Left colon (tissue), 2 donors: ENCODE measurements at places on chromosomes 6 and 20.

GRCh38 chr6:164166515-164166914, 752.0 kb downstream of the QKI start:
- no peak for DNase-seq

DNA sequence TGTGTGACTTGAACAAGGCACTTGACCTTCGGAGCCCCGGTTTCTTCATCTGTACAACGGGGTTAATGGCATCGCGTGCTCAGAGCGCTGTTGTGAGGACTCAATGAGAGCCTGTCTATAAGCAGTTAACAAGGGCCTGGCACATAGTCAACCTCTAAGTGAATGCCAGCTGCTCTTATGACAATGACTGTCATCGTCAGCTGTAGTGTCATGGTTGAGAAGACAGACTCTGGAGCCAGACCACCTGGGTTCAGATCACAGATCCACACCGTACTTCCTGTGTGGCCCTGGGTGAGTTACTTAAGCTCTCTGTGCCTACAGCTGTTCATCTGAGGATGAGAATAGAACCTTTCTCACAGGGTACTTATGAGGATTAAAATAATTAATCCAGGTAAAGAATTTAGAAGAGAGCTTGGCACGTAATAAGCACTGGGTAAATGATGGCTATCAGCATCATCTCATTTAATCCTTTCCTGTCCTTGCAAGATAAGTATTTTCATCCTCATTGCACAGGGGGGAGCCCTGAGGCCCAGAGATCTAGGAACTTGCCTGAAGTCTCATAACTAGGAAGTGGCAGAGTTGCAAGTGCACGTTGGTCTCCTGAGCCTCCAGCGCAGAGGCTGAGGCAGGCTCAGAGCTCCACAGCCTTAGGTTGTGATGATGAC, 105.3 kb downstream of the EYA2 start:
- DNase-seq, result no peak

GRCh38 chr20:10906834-10907233, 233.0 kb upstream of the JAG1 start:
- DNase-seq, result no peak

DNA sequence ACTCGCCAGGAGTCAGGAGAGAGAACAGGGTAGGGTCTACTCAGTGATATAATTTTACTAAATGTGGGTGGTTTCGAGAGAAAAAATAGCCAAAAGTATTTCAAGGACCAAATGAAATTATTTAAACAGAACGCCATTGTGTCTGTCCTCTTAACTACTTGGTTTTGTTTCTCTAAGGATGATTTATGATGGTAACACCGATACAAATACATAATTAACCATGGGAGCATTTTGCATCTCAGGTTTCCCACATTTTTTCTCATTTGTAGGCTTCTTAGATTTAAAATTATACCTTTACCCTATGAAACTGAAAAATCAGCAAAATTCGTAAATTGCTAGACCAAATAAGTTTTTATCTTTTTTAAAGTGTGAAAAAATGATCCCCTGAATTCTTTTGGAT, 188.2 kb downstream of the ZFP64 start:
- DNase-seq, result no peak

GRCh38 chr20:62952968-62953838, 694 bp downstream of the SLC17A9 start:
- peak; percentile 45 for DNase-seq

DNA sequence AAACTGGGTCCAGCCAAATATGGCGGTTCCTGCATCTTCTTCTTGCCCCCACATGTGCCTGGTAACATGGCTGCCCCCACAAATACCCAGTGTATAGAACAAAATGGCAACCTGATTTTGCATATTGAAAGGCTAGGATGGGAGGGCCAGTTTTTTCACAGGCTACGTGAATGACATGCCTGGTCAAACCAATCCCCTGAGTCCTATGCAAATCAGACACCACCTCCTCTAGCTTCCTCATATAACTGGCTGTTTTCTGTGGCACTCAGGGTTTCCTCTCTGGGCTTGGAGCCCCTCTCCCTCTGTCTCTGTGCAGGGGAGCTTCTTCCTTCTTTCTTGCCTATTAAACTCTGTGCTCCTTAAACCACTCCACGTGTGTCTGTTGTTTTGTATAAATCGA, 372.1 kb downstream of the KIF16B start:
- no peak for DNase-seq

GRCh38 chr6:120039664-120040063, 690.1 kb upstream of the MAN1A1 start:
- no peak for DNase-seq

- no peak for DNase-seq
Observed at GRCh38 chr20:5033566-5033965, 32.3 kb upstream of the SLC23A2 start.

DNA sequence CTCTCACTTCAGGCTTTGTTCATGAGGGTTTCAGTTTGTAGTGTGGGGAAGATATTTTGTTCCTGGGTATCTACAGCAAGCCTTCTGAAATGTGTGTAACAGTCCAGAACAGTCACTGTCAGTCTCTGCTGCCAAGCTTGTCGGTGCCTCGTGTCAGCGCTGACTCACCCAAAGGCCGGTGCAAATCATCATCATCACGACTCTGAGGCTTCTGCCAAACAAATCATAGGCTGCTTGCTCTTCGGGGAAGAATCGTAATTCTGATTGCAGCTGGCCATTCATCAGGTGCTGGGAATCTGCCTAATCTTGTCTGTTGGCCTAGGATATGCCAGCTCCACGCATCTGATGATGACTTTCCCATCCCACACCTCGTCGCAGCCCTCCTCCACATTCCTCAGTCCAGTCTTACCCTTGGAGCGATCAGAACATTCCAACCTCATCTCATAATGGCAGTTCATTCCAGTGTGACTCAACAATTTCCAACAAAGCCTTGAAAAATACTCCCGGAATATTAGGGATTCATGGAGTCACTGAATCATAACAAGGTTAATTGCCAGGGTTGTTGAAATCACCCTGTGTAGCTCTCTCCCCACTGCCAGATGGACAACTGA, 40.9 kb downstream of the ALDH8A1 start:
- peak; percentile 9 for DNase-seq

DNA sequence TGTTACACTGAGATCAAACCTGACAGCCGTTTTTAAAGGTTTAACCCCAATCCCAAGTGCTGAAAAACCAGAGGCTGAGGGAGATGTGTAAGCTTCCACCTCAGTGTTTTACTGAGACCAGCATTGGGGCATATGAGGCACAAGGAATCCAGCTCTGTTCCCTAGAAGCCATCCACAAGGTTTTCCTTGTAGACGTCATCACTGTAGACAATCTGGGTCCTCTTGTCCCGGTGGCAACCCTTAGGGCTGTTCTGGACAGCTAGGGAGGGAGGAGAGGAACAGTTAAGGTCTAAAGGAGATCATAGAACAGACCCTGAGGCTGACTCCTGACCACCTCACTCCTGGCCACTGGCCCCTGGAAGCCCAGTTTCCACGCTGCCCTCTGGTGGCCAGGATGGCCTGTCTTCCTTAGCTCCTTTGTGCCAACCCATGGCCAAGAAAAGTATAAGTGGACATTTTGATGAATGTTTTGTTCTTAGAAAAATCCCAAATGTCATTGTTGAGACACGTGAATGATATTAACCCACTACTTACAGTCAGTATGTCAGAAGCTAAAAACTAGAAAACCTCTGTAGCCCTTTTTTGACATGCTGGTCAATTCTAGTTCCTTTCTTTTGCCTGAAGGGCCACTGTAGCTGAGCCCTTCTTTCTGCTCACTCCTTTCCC, 6.4 kb downstream of the CFB start:
- peak; percentile 76 for DNase-seq

DNA sequence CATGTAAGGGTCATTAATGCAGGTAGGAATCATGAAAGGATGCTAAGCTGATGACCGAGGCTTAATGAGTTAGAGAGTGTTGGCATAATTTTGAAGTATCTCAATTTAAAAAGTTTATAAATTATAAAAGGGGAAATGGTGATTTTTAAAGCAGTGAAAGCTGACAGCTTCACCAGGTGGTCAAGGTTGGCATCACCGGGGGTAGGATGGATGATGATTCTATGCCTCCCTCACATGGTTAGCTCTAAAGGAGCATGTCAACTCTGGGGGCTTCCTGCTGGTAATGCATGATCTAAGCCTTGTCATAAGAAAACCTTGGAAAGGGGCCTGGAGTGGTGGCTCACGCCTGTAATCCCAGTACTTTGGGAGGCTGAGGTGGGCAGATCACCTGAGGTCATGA, 89.2 kb upstream of the MARCKS start:
- DNase-seq, result no peak

GRCh38 chr6:39209360-39209811, 19.9 kb downstream of the KCNK5 start:
- DNase-seq, result no peak

- no peak for DNase-seq
Observed at GRCh38 chr6:29425075-29425474, 10.3 kb downstream of the OR12D1 start.

DNA sequence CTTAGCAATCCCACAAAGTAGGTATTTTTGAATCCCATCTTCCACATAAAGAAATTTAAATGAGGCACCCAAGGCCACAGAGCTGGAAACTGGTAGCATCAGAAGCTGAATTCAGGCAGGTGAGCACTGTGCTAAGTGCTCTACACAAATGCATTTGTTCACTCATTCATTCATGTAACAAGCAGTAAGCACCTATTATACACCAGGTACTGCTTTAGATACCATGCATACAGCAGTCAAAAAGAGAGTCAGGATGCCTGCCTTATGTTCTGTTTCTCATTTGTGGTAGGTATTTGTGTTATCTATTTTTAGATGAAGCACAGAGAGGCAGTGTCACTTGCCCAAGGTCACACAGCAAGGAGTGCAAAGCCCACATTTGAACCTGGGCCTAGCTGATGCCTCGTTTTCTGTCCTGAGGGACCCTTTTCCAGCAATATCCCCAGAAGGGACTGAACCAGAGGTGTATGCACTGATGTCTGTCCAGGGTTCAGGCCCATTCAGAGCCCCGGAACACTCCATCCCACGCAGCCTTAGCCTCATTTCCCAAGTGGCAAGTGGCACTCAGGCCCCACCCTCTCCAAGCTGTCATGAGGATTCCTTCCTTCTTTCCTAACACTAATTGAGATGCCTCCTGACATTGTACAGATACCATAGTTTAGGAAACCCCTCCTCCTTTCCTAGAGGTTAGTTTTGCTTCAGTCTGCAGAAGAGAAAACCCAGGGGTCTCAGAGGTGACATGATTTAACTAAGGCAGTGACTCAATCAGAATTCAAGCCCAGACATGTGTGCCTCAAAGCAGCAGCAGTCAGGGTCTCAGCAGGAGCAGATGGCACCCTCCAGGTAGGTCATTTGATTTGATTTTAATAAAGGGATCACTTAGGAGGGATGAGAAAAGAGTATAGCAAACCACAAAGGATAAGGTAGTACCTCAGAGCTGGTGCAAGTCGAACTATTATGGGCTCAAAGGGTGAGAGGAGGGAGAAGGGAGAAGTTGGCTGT, 61.2 kb upstream of the SIRPA start:
- DNase-seq, result no peak

DNA sequence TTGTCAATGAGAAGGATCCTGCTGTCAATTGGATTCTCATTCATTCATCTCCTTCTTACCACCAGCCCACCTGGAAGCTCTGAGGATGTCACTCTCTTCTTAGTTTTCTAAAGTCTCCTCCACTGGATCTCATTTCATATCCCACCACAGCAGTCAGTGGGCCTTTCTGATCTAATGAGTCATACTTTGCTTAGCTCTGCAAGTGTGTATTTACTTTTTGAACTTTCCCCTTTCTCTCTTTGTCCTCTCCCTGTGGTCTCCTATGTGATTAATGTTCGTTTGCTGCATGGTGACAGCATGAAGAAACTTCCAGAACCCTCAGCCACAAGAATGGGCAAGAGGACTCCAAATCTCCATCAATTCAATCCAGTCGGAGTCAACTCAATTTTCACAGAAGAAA, 63.6 kb upstream of the SYNDIG1 start:
- DNase-seq, result no peak

GRCh38 chr6:125277838-125278237, 23.9 kb downstream of the HDDC2 start:
- no peak for DNase-seq

GRCh38 chr20:62967628-62968351, 15.3 kb downstream of the SLC17A9 start:
- DNase-seq, result no peak

- DNase-seq, result no peak
Observed at GRCh38 chr6:151506761-151507160, 12.9 kb downstream of the CCDC170 start.

DNA sequence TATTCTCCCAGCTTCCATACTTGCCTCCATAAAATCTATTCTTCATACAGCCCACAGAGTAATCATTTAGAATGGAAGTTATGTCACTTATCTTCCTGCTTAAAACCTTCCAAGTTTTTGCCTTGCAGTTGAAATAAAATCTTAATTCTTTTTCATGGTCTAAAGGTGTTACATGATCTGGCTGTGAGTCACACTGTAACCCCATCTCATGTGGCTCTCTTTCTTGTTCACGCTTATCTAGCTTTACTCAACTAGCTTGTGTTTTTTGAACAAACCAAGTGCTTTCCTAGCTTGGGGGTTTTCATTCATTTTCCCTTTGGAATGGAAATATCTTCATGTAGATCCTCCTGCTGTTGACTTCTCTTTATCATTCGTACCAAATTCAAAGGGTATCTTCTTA, 23.6 kb upstream of the THEMIS start:
- DNase-seq, result no peak

DNA sequence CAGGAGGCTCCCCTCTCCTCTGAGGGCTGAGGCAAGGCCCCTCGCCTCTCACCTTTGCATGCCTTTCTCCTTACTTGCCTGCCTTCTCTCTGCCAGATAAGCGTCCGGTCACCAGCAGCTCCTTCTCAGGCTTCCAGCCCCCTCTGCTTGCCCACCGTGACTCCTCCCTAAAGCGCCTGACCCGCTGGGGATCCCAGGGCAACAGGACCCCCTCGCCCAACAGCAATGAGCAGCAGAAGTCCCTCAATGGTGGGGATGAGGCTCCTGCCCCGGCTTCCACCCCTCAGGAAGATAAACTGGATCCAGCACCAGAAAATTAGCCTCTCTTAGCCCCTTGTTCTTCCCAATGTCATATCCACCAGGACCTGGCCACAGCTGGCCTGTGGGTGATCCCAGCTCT, 21.3 kb upstream of the PPARD start:
- DNase-seq, result no peak

GRCh38 chr20:63908008-63908682, 13.2 kb downstream of the DNAJC5 start:
- DNase-seq, result peak; percentile 80

- no peak for DNase-seq
Observed at GRCh38 chr20:34863421-34863965, 9.2 kb downstream of the GGT7 start.

DNA sequence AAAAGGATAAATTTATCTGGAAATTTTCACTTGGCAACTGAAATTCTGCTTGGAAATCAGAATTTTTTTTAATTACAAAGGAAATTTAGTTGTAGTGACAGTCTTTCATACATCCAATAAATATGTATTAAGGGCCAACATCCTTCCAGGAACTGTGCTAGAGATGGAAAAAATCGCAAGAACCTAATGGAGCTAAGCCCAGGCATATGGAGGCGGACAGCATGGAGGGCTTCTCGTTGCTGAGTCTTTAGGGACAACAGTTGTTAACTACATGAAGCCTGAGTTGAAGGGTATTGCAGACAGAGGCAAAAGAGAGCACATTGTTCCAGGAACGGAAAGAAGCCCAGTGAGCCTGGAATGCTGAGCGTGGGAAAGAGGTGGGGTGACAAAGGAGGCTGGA, 208.9 kb downstream of the IBTK start:
- DNase-seq, result no peak

GRCh38 chr6:2381872-2382661, 136.7 kb upstream of the GMDS start:
- no peak for DNase-seq
